ENCODE measurements at places on chromosomes 7 and 10.
A peak's percentile ranks its signal among the peaks of the same experiment; 100 is the strongest.

DNA sequence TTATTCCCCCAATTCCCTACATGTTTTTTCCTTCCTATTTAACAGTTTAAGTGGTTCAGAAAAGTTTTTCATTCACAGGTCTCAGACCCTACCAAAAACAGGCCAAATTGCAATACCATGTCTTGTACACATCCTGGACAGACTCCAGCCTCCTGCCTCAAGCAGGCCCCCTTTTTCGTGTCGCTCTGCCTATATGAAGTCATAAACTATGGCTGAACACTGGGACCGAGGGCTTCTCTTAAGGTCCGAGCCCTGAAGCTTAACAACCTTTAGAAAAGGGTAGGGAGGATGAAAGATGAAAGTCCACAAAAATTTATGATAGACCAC, 1.4 kb downstream of the FBXW4 start:
- no peak for DNase-seq

DNA sequence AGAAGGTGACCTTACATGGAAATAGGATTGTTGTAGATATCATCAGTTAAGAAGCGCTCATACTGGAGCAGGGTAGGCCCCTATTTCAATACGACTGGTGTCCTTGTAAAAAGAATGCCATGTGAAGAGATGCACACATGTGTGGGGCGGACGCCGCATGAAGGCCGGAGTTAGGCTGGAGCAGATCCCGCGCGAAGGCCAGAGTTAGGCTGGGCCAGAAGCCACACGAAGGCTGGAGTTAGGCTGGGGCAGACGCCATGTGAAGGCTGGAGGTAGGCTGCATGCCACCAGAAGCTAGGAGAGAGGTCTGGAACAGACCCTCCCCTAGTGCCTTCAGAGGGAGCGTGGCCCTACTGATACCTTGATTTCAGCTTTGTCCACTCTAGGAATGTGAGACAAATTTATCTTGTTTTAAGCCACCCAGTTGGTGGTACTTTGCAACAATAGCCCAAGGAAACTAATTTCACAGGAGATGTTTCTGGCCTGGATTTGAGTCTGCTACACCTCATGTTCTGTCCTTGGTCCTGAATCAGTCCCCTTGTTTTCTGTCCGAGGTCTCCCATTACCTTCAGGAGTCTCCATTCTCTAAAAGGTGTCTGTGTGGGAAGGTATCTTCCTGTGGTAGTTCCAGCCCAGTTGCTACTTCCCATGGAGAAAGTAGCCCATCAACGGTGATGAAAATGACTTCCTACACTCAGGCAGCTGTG, 585.8 kb downstream of the LRMDA start:
- no peak for DNase-seq

- no peak for DNase-seq
Measured at GRCh38 chr10:680146-680545, 9.3 kb downstream of the DIP2C start.

GRCh38 chr10:119812684-119813083, 60.0 kb downstream of the MCMBP start:
- DNase-seq, result no peak

GRCh38 chr7:154289119-154289518, 236.9 kb downstream of the DPP6 start:
- no peak for DNase-seq

GRCh38 chr7:140415361-140415760, 11.5 kb downstream of the RAB19 start:
- DNase-seq, result no peak

GRCh38 chr10:62632071-62632809, 172.3 kb upstream of the ADO start:
- DNase-seq, result no peak

GRCh38 chr7:42236976-42237810, at the start of gene GLI3:
GLI3 (minus strand) TSS chr7:42237209; CDS start chr7:42223253, 13,956 bp downstream.
- DNase-seq, result peak; percentile 78

- DNase-seq, result no peak
Measured at GRCh38 chr7:24995466-24995865, 15.5 kb upstream of the OSBPL3 start.

GRCh38 chr10:109191823-109192222, 731.5 kb downstream of the XPNPEP1 start:
- no peak for DNase-seq

DNA sequence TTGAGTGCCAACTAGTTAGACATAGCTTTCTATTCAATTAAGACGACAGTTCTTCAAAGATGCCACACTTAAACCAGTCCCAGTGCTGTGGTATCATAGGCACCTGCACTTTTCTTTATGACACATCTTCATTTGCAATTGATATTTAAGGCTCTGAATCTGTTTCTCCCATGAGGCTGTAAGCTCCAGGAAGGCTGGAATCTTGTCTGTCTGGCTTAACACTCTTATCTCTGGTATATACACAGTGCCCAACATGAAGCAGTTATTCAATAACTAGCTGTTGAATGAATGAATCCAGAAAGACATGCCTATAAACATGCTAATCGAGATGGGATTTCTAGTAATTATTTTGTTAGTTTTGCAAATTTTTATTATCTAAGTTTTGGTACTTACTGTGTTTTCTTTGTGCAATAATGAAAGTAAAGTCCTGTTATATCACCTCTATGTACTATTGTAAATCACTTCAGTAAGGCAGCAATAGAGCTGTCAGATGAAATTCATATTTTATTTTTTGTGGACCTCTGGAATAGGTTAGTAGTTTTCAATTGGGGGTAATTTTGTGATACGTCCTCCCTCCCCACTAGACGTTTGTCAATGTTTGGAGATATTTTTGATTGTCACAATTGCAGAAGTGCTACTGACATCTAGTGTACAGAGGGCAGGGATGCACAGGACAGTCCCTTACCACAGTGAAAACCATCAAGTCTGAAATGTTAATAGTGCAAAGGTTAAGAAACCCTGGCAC, 51.3 kb upstream of the STEAP4 start:
- no peak for DNase-seq

GRCh38 chr10:49612513-49613164, 1.2 kb upstream of the CHAT start:
- no peak for DNase-seq

GRCh38 chr10:67808704-67809103, 29.3 kb downstream of the DNAJC12 start:
- no peak for DNase-seq

DNA sequence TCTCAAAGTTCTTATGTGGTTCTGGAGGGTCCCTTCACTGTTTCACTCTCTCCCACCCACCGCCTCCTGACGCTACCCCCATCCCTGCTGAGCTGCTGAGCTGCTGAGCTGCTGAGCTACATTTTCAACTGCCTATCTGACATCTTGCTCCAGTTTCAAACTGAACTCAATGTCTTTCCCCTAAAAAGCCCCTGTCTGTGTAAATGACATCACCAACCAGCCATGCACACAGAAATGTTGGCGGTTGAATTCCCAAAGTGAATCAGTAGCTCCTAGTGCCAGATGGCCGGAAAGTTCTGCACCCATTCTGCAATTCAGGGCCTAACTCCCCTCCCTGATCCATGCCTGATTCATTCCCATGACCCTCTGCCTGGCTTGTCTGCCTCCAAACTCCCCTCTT, 71.2 kb downstream of the WNT2 start:
- no peak for DNase-seq

DNA sequence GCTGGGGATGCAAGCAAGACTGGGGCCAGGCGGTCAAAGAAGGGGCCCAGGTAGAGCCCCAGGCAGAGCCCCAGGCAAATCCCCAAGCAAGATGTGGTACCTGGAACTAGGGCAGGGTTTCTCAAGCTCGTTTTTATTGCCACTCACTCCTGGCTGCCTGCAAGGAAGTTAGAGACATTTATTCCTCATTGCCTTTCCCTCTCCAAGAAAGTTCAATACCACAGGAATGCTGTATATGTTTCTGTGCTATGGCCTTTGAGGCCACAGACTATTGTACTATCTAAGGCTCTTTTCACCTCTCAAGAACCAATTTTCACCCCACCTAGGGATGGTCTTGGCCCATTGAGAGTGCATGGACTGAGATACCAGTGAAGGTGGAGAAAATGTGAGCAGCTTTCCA, 71.3 kb downstream of the TACC2 start:
- DNase-seq, result no peak

DNA sequence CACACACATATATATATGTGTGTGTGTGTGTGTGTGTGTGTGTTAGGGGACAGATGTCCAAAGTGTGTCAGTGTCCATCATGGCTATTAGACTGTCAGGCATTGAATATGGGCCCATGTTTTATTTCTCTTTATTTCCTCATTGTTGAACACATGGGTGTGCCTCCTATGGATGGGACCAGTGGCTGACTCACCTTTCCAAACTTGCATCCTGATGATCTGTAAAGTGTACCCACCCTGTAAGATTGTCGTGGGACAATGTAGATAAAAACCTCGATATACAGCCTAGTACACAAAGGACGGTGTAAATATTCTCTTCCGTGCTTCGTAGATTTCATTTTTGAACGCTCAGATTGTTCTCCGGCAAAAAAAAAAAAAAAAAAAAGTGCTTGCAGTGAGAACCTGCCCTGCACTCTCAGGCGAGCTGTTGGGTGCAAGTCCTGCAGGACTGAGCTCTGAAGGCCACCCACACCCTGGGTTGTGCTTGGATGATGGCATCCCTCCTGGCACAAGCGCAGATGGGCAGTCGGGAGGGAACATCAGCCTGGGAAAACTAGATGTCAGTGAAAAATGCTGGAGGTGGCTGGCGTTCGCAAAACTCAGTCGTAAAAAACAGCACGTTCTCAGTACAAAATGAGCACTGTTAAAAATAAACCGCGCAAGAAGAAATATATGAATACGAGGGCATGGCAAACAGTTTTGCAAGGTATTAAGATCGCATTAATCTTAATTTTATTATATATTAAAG, 166.9 kb downstream of the CUX1 start:
- no peak for DNase-seq

- no peak for DNase-seq
Measured at GRCh38 chr10:42971251-42971599, 105.6 kb upstream of the RET start.

GRCh38 chr7:4714767-4715409, 32.8 kb downstream of the FOXK1 start:
- DNase-seq, result no peak

GRCh38 chr10:2414039-2414438, 653.3 kb upstream of the PFKP start:
- no peak for DNase-seq

GRCh38 chr7:102860351-102860811, 52.4 kb upstream of the LRRC17 start:
- no peak for DNase-seq

DNA sequence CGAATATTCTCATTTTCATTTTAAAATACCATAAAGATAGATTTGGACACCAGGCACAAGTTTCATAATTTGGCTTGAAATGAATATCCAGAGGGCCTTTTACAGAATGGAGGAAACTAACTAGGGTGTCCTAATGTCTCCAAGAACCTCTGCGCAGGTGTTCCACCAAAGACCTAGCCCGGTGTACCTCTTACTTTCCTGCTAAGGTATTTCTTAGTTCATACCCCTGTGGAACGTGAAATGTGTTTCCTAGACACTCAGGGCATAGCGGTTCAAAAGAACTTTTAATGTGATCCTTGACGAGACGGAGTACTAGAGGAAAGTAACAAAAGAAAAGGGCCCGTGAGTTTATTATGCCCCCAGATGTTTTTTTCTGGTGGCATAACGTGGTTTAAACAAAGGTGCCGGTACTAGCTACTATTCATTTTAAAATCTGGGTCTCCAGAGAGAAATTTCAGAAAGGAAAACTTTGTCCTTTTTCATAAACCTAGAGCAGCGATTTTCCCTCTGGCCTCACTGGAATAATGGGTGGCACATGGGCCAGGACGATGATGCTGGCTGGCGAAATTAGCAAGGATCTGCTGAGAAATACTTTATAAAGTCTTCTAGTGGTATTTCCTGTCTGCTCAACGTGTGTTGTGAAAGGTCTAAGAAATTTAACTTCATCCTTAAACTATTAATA, 1.4 kb downstream of the APBB1IP start:
- DNase-seq, result no peak
